HCT116 (cell line): ENCODE measurements at places on chromosomes 5 and 9. TPM values are rescaled to one million over a fixed set of nuclear protein-coding genes. Genes with fewer than 3 reads are reported as not detected.

PCDHA6 gene
- not detected for total RNA-seq

PCDHGA4 gene
- not detected for total RNA-seq

ZNF367 gene
- 18.1 TPM for total RNA-seq

ESM1 gene
- total RNA-seq = not detected

AHRR gene
- 12.7 TPM for total RNA-seq

TLX3 gene
- total RNA-seq = 4.6 TPM

CARTPT gene
- not detected for total RNA-seq

DNA sequence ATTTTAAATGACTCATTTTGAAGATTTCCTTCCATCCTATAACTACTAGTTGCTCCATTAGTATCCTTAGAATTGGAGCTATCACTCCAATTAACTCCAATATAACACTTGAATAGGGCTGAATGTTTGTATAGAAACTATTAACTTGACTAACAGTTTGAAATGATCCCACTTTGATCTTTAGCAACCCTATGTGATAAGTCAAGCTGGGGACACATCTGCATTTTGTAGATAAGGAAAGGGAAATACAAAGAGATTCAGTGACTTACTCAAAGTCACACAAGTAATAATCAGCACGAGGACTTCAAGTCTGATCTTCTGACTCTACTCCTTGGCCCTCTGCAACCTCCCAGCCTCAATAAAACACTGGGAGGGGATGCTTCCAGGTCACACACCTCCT lies 101.1 kb downstream of the TMEM215 start:
- H3K36me3 ChIP-seq = no peaks in the 10 kb centered on the region
- H3K27me3 ChIP-seq = no peaks in the 10 kb centered on the region
- no peak overlapping the region for H3K4me3 ChIP-seq
- H3K4me1 ChIP-seq = no peaks in the 10 kb centered on the region
- H3K27ac ChIP-seq = no peak overlapping the region
- DNase-seq = no peak

SLC22A4 gene
- 0.59 TPM for total RNA-seq

DAB2IP gene
- total RNA-seq = 31.0 TPM
